DMS79 treated with DMSO at 0.1 percent for 48 hours (cell line): ENCODE measurements at places on chromosomes 2 and 18.

- DNase-seq = no peak
These were observed 122.2 kb downstream of the NCOA1 start for GRCh38 chr2:24613154-24613814.

- DNase-seq = no peak
These were observed 115.2 kb upstream of the ARL5A start for GRCh38 chr2:151943461-151943860.

- no peak for DNase-seq
These were observed 205.9 kb downstream of the BABAM2 start for GRCh38 chr2:28096421-28096820.

DNA sequence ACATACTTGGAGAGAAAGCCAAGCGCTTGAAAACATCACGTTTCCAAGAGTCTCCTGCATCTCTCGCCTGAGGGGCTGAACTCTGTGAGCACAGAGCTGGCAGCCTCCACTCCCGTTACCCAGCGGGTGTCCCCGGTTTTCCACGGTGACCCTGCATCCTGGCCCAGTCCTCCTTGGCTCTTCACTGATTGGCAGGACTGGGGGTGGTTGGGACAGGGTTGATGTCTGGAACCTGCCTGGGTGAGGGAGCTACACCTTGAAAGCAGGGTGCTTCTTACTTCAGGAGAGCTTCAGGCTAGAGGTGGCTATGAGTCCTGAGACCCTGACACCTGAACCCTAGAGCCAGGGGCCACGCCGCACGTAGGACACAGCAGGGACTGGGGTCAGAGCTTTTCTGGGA is 234.1 kb downstream of the DYSF start:
- DNase-seq = no peak

- no peak for DNase-seq
These were observed 45.8 kb upstream of the EML6 start for GRCh38 chr2:54677476-54678265.

DNA sequence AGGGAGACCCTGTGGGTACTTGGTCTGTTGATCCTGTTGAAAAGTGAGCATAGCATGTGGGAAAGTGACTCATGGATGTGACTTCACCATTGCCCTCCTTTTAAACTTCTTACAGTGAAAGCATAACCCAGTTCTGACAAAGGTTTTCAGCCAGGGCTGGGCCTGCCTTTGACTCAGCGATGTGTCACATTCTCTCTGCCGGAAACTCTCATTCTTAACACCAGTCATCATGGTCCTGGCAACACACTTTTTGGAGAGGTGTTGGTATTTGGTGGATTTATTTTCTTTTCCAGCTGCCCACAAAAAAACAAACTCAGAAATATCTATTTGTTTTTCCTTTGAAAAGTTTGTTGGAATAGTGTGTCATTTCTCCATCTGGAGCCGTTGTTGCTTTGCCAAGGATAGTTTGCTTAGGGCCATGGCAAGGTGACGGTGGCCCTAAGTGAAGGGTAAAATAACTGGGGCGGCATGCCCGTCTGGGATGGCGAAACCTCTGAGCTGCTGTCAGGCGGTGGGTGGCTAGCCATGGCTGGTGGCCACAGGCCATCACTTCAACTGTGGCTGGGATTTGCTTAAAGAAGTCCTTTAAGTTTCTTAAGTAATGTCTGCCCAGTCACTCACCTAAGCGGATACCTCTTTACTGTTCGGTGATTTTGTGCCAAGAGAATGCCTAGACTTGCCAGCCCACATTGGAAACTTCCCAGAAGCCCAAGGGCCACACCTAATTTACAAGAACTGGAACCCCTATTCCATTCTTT is 123.3 kb downstream of the LTBP1 start:
- DNase-seq = no peak
